Tongue (tissue), 3 donors: ENCODE measurements at places on chromosomes 5 and 9.

- peak; percentile 22 for DNase-seq
These were observed 23.6 kb upstream of the CCDC112 start for GRCh38 chr5:115320006-115320405.

GRCh38 chr5:174655351-174655750 lies 69.0 kb upstream of the MSX2 start:
- DNase-seq: peak; percentile 18

GRCh38 chr9:87527211-87527916 lies 29.7 kb downstream of the DAPK1 start:
- no peak for DNase-seq

DNA sequence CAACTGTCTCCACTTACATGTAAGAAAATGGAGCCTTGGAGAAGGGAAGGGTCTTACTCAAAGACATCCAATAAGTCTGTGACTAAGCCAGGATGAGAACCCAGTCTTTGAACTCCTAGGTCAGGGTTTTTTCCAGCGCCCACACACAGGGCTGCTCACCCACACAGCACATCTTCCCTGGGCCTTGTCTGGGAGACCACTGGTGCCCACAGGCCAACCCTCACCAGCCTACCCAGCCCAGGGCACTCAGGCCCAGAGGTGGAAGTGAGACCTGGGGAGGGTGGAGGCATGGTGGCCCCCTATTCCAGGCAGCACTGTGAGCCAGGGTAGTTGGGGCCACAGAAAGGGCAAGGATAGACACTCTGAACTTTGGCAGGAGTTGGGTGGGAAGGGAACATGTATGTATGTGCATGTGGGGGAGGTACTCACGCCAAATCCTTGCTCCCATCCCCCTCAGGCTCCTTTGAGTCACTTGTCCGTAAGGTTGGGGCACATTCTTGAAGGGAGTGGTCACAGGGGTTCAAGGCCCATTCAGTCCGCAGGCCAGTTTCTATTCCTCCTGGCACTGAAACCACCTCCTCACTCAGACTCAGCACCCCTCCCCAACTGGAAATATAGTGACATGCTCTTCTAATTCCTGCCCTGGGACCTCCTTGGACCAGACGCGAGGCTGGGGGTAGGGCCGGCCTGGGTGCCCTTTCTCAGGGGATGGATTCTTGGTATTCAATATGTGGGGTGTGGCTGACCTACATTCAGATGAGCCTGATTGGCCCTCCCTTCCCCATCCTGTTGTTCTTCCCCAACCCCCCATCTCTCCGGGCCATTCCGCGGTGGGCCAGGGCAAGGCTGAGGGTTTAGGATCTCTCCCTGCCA lies 2.9 kb upstream of the SLC4A9 start:
- DNase-seq: no peak

GRCh38 chr9:89690334-89690912 lies 85.6 kb downstream of the GADD45G start:
- no peak for DNase-seq

DNA sequence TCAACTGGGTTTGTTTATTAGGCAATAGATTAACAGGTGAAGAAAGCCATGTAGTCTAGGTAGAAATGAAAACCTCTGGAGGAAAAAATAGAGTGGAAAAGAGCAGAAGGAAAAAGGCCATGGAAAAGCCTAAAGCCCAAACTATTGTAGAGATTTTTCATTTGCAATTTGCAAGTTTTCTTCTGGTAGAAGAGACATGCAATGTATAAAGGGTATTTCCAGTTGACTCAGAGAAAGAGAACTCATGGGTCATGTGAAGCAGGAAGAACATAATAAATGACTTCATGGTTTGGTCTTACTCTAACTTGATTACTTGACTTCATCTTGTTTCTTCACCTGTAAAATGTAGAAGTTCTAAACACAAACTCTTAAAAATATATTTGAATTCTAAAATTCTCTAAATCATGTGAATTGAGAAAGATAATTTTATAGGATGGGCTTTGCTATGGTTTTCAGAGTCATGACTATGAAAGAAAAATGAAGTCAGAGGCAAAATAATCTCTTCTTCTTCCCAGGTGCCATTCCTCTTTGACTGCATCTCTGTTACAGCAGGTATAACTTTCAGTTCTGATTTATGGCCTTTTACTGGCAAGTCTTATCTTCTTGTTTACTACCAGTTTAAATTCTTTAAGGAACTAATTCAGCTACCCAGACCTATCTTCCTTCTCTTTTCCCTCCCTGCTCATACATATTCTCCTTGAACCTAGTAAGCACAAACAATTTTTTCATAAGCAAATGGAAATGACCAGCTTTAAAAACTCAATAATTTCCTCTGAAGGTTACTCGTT lies 47.7 kb upstream of the TMC1 start:
- no peak for DNase-seq

DNA sequence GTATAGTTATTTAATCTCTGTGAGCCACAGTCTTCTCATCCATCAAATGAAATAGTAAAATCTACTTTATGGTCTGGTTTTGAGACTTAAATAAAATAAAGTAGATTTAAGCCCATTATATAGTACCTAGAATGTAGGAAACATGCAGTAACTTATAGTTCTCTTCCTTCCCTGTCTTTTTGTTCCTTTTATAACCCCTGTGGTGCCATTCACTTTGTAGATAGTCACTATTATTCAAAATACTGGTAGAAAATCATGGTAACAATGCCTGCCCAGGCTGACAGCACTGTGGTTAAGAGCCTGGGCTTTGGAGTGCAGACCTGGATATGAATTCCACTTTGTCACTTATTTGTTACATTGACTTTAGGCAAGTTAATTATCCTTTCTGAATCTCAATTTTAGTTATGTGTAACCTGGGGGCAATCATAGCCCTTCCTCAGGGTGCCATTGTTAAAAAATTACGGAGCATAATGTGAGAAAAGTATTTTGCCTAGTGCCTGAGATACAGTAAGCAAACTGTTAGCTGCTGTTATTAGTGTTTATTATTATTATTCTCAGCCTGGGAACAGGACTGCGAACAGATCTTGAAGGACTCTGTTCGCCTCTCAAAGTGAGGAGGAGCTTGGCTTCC lies 100.4 kb downstream of the RALGPS1 start:
- no peak for DNase-seq

DNA sequence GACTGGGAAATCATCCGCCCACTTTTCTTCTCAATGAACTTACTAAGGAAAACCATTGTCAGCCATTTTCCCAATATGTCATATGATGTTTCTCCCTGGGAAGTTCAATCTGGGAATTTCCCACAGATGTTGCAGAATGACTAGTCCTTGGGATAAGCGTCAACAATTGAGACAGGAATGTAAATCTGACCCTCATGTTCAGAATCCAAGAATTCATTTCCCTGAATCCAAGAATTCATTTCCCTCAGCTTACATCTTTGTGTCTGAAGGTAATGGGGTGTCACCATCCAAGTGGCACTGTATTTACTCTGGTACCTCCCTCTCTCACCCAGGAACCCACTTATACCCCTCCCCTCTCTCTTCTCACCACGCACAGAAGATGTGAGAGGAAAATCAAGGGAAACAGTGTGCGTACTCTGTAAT lies 7.4 kb downstream of the KLF9 start:
- DNase-seq: peak; percentile 45

DNA sequence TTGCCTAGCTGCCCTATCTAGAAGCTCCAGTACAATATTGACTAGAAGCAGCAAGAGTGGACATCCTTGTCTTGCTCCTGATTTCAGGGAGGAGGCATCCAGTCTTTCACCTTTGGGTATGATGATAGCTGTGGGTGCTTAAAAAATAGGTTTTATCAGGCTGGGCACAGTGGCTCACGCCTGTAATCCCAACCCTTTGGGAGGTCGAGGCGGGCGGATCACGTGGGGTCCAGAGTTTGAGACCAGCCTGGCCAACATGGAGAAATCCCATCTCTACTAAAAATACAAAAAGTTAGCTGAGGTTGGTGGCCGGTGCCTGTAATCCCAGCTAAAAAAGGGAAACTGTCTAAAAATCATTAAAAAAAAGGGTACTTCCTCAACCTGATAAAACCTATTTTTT lies 2.0 kb upstream of the CAMSAP1 start:
- no peak for DNase-seq

- DNase-seq: no peak
These were observed 91.8 kb upstream of the MVB12B start for GRCh38 chr9:126234681-126235335.

DNA sequence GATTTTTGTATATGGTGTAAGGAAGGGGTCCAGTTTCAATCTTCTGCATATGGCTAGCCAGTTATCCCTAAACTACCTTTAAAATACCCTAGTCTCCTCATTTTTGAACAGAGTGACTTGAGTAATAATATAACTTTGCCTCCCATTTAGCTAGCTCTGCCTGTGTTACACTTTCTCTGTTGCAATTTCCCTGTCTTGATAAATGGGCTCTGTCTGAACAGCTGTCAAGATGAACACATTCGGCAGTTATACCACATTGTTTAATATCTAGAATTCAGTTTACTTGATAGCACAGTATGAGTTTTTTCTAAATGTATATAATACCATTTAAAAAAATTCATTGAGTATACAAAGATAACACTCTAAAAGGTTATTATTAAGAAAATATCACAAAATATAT lies 562.9 kb upstream of the FTMT start:
- no peak for DNase-seq

- DNase-seq: no peak
These were observed 368.3 kb upstream of the SPATA31A5 start for GRCh38 chr9:60545878-60546385.

DNA sequence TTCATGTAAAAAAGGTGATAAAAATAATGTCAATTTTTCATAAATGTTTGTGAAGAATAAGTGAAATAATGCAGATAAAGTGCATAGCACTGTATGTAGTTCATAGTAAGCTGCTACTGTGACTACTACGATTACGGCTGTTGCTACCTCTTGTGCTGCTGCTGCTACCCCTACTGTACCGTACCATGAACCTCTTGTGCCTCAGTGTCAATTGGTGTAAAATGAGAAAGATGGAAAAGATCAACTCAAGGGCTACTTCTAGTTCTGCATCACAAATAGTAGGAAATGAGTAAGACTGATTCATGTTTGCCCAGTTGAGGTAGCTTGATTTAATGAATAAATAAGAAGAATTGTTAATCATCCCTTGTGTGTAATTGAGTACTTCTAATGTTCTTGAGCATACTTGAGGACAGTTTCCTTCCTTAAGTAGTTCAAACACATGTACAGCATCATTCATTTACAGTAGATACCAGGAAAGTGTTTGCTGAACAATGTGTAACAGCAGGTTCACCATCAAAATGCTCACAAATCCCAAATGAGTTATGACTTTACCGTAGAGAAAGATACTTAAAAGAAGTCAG lies 200.0 kb upstream of the ATP10B start:
- DNase-seq: no peak

- DNase-seq: no peak
These were observed 23.7 kb downstream of the SLC22A5 start for GRCh38 chr5:132392978-132393825.
